ENCODE measurements at places on chromosomes 5 and 9.

GRCh38 chr5:158758675-158759074 is 341.0 kb downstream of the EBF1 start:
- DNase-seq = peak; percentile 94

DNA sequence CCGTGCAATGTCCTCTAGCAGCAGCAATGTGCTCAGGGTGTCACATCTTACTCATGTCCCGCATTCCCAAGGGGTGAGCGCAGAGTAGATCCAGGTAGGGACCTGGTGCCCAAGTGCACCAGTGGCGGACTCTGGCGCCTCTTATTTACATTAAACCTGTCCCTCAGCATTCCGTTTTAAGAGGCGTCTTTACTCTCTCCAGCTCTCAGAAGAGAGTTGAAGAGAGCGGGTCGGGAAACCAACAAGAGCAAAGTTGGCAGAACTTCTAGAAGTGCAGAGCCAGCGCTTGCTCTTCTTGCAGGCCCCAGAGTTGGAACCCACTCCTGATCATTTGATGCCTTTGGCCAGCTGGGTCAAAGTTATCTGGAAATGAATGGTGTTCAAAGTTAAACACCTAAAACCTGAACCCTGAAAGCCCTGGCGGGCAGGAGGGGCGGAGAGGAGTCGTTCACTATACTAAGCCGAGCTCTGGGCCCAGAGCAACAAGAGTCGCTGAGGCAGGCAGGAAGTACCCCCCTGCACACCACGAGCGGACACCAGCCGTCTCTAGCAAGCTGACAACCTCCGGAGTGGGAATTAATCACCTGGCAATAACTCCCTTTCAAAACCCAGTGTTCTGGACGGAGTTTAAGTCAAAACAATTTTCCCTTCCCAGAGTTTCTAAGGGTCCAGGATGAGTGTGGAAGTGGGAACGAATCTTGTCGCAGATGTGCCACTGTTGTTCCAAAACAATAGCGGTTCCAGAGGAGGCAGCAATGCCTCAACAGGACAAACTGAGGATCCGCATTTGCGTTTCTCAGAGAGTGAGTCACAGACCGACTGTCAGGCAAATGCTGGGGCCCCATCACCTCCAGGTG is 122.8 kb downstream of the TMEM161B start:
- no peak for DNase-seq

GRCh38 chr9:131813116-131813515 is 73.2 kb upstream of the RAPGEF1 start:
- DNase-seq = no peak

DNA sequence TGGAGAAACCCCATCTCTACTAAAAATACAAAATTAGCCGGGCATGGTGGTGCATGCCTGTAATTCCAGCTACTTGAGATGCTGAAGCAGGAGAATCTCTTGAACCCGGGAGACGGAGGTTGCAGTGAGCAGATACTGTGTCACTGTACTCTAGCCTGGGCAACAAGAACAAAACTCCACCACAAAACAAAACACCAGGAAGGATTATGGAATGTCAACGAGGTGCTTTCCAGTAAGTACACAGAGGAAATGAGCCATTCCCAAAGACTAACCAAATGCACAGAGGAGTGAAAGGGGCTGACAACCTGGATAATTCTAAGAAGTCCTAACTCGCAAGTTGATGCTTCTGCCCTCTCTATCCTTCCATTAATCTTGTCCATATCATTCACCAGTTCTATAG is 126.1 kb upstream of the RETREG1 start:
- no peak for DNase-seq

DNA sequence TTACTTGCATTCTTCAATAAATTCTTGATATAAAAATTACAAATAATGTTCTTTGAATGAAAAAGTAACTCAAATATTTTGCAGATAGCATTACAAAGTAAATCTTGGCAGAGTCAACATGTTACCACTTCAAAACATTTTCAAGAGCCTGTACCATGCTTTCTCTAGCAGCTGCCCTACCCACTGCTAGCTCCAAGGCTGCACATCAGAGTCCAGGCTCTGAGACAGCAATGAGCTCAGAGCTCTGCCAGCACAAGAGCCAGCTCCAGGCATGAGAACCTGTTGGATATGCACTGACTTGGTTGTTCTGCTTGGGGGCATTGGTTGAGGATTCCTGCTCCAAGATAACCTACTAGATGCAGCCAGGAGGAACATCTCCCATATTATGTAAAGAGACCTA is 211.3 kb upstream of the HAPLN1 start:
- DNase-seq = no peak

DNA sequence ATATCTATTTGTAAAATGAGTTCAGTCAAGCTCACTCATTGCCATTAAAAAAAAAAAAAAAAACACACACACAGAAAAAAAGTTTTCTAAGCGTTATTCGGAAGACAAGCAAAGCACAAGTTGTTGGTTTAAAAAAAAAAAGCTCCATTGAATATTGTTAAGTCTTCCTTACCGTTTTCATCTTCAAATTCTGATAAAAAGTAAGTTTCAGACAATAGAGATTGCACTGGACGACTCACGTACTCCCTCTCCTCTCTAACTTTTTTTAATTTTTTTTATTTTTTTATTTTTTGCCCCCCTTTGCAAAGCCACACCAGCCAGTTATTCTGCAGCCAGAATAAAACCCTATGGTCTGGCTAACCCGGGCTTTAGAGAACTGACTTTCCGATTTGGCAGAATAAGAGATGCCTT is 544 bp downstream of the ADAMTS6 start:
- no peak for DNase-seq

DNA sequence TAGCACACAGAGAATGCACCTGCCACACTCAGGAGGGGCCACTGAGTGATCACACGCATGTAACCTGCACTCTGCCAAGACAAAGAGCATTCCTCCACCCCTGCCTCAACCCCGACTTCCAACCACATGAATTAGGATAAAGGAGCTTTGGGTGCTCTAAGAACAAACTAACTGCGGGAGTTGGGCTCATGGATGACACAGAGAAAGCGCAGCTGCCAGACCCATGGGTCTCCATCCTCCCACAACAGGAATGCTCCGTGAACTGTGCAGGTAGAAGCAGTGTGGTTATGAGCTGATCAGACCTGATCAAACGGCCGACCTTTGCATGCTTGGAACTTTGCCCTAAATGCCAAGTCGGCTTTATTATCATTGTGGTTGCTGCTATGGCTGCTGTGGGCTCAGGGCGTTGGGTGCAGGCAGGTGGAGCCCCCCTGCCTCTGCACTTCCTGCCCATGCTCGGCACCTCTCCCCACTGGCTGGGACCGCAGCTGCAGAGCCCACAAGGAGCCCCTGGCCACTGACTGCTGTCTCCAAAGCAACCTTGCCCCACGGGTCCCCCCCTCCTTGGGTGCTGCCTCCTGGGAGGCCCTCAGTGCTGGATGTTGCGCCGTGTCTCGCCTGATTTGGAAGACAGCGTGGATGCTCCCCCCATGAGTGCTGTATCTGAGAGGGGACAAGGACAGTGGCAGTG is 2.6 kb upstream of the SLC6A3 start:
- no peak for DNase-seq

GRCh38 chr9:1837453-1838084 is 177.6 kb upstream of the SMARCA2 start:
- DNase-seq = peak; percentile 47

GRCh38 chr9:15640121-15640520 is 87.3 kb downstream of the CCDC171 start:
- DNase-seq = no peak

- DNase-seq = no peak
Measured at GRCh38 chr5:84385705-84386104, 1.0 kb upstream of the EDIL3 start.

- peak; percentile 8 for DNase-seq
Measured at GRCh38 chr5:41721516-41721915, 148.7 kb downstream of the OXCT1 start.

- DNase-seq = no peak
Measured at GRCh38 chr5:612498-613424, 621 bp downstream of the CEP72 start.

GRCh38 chr5:99023330-99023729 is 94.5 kb upstream of the CHD1 start:
- DNase-seq = no peak

- DNase-seq = no peak
Measured at GRCh38 chr5:176773408-176774035, 36.8 kb upstream of the UNC5A start.

- DNase-seq = peak; percentile 58
Measured at GRCh38 chr5:142065273-142065672, 43.3 kb upstream of the NDFIP1 start.

DNA sequence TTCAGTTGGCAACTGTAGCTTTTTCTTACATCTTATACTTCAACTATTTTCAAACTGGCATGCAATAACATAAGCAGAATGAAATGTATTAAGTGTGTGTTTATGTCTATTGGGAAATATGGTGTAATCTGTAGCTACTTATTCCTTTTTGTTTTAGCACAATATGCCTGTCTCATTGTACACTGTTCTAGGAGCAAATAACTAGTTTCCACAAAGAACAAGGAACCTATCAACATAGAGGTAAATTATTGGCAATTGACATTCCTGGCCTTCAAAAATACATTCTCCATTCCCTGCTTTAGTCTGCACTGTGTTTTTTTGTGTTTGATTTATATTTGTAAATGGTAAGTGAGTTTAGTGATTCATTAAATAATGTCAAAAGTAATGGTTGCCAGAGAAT is 75.7 kb downstream of the FBXL7 start:
- DNase-seq = peak; percentile 31

DNA sequence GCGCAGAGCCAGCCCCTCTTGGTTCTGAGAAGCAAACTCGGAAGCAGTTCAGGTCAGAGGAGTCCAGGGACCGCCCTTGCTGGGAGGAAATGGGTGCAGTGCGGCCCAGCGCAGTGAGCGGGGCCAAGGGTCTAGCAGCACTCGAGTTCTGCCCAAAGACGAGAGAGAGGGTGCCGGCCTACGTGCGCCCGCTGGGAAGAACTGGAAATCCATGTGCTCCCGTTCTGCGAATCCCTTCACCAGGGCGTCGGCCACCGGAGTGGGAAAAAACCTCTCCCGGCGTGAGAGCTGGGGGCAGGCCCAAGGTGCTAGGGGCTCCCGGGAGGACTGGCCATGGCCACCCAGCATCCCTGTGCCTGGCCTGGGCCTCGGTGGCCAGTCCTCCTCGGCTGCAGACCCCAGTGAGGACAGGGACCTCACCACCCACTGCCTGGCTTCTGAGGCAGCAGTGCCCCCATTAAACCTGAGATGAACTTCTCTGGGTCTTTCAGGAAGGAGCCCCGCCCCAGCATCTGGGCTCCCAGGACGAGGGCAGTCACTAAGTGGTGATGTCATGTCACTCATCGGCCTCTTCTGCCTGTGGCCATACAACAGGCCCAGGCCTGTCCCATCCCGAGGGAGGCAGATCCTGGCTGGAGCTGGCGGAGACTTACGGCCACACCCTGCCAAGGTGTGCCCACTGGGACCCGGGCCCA is 10.6 kb downstream of the TMEM250 start:
- DNase-seq = no peak

GRCh38 chr9:107138261-107138992 is 144.7 kb upstream of the RAD23B start:
- peak; percentile 8 for DNase-seq

DNA sequence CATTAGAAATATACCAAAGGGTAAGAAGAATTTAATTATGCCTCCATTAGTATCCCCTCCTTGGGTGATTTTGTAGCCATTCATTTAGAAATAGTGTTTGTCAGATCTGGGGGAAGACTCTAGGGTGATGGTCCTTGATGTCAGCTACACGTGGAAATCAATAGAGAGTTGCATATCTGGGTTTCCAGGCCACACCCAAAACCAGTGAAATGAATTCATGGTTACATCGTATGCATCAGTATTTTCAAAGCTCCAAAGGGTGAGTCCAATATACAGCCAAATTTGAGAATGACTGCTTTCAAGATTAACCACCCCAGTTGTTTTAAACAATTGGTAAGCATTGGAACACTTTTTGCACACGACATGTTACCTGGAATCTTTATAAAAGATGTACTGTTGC is 173.4 kb upstream of the SGCD start:
- DNase-seq = no peak

- no peak for DNase-seq
Measured at GRCh38 chr5:104599726-104600125, 1037.1 kb upstream of the NUDT12 start.

DNA sequence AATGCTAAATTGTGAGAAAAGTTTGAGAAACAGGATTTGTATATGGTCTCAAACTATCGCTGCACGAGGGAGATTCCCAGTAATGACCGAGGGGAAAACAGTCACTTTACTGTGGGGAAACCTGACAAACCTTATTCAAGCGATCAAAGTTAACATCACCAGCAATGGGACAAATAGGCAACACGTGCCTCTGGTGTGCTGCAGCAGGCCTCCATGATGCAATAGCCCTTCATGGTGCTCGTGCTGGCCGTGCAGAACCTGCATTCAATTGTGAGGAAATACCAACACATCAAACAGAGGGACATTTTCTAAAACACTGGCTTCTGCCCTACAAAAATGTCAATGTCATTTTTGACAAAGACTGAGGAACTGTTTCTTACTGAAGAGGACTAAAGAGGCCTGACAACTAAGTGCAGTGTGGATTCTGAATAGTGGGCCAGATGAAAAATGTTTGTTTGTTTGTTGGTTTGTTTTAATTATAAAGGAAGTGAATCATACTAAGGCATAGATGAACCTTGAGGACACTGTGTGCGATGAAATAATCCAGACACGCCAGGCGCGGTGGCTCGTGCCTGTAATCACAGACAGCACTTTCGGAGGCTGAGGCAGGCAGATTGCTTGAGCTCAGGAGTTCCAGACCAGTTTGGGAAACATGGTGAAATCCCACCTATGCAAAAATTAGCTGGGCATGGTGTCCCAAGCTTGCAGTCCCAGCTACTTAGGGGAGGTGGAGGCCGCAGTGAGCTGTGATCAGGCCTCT is 17.6 kb upstream of the MARCHF6 start:
- DNase-seq = no peak

- DNase-seq = peak; percentile 43
Measured at GRCh38 chr5:103624035-103624480, 61.5 kb upstream of the NUDT12 start.

DNA sequence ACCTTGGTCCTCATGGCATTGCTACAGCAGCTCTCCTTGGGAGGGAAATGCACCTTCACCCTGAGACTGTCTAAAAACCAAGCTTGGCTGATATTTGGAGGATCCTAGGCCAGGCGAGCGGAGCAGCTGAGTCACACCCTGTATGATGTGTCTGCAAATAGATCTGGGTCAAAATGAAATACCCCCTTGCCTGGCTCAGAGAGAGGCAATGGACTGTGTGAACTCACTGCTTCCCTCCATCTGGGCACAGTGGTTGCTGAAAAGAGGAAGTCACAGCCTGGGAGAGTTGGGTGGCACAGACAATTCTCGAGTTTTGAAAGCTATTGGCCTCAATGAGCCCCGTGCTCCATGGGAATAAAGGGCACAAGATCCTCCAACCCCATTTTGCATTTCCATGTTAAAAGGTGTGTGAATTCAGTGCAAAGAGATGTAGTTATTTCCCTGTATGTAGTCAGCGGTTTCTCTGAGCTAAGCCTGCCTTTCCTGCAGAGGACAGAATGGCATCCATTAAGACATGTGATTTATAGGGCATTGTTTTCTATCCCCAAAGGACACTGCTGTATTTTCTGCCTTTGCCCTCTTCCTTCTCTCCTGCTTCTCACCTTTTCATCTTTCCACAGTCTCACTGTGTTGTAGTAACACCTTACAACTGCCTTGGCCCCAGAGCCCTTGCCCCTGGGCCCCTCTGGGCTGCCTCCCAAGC is 177.2 kb downstream of the GADD45G start:
- peak; percentile 15 for DNase-seq
